ENCODE measurements at places on chromosomes 1 and 21. TPM values are rescaled to one million over a fixed set of nuclear protein-coding genes. Genes with fewer than 3 reads are reported as not detected.

- DNase-seq, result no peak
Measured at GRCh38 chr1:247713753-247714152, 2.7 kb downstream of the OR6F1 start.

GRCh38 chr1:195999022-195999421, 609.2 kb downstream of the KCNT2 start:
- no peak for DNase-seq

Gene FCRL4
- polyA plus RNA-seq, result not detected

Gene DTL
- 26.4 TPM for polyA plus RNA-seq

GRCh38 chr1:178341261-178341956, 155.4 kb downstream of the CLEC20A start:
- peak; percentile 6 for DNase-seq

GRCh38 chr21:39088031-39088370, 95.2 kb downstream of the PSMG1 start:
- no peak for DNase-seq

Gene CFHR5
- polyA plus RNA-seq, result not detected

Gene MFAP2
- polyA plus RNA-seq, result 162 TPM

- no peak for DNase-seq
Measured at GRCh38 chr1:7300893-7301663, 470.0 kb upstream of the VAMP3 start.

Gene OR2T33
- not detected for polyA plus RNA-seq

- DNase-seq, result no peak
Measured at GRCh38 chr1:26627954-26628353, 67.9 kb upstream of the ARID1A start.

DNA sequence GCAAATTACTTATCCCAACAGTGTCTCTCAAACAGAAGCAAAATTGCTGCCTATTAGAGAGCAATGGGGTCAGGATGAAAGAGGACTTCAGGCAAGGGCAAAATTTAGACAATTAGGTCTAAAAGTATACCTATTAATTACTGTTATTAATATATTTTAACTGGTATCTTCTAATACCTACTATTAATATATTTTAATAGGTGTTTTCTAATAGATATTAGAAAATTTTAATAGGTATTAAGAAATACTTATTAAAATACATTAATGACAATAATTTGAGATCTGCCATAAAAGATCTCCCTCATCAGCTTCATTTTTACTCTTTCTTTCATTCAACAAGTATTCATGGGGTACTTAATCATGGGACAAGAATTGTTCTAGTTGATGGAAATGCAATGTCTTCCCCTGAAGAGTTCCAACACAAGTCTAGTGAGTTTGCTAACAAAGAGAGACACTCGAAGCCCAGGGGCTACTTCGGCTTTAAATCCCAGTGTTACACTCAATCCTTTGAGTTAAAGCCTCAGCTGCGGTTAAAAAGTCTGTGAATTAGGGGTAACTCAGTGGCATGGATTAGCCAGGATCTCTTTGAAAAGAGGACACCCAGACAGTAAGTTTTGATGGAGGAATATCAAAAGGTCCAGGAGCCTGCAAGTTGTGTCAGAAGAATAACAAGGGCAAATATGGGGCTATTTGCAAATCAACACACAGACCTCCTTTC, 44.1 kb downstream of the STYXL2 start:
- no peak for DNase-seq

- no peak for DNase-seq
Measured at GRCh38 chr21:26079366-26079765, 91.2 kb downstream of the APP start.

DNA sequence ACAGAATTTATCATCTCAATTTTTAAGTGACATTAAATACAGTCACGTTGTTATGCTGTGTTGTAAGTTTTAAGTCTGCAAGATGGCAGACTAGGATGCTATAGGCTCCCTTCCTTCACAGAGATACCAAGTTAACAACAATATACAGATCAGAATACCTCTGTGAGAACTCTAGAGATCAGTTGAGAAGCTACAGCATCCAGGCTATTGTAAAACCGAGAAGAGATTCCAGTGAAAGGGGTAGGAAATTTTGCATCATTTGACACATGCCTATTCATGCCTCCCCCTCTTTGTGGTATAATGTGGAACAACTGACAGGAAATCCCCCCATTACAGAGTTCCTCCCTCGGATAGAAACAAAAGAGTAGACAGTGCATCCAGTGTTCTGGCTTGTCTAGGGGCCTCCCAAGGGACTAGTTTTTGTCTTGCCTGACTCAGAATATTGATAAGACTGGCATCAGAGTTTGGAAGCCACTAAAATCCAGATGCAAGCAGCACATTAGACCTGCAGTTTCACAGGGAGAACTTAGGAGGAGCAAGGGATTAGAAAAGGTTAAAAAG, 80.6 kb downstream of the LBR start:
- no peak for DNase-seq

- no peak for DNase-seq
Measured at GRCh38 chr1:176165573-176165972, 41.5 kb downstream of the COP1 start.

GRCh38 chr1:171290621-171291020, 23.4 kb upstream of the FMO4 start:
- DNase-seq, result no peak

DNA sequence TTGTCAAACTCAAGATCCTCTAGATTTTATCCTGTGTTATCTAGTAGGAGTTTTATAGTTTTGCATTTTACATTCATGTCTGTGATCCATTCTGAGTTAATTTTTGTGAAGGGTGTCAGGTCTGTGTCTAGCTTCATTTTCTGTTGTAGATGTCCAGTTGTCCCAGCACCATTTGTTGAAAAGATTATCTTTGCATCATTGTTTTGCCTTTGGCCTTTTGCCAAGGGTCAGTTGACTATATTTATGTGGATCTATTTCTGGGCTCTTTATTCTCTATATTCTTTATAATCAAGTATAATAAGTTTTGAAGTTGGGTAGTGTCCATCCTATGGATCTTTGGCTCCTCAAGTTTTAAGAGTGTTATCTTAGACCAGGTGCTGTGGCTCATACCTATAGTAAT, 21.9 kb downstream of the TRAF5 start:
- DNase-seq, result no peak

- peak; percentile 23 for DNase-seq
Measured at GRCh38 chr1:214548988-214549387, 2.4 kb downstream of the PTPN14 start.

DNA sequence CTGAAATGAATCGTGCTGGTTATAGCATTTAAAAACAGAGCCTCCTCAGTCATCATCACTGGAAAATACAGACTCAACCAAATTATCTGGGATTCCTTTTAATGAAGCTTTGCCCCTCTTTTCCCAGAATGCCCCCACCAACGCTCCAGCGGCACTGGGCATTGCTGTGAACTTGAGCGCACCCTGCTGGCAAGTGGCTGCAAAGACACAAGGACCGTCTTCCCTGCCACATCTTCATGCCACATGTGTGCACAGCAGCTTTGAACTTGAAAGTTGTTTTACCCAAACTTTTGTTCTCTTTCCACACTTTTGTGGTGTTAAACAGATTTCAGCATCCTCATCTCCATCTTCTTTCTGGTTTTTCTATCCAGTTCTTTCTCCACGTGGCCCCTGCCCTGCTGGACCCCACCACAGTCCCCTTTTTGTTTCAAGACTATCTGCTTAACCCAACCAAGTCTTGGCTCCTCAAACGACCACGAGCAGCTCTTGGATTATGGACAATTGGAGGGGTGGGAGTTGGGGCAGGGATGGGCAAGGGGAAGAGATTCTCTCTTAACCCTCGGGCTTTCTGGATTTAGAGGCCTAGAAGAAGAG, 12.8 kb upstream of the LMX1A start:
- no peak for DNase-seq

- no peak for DNase-seq
Measured at GRCh38 chr1:240295811-240296210, 204.1 kb downstream of the FMN2 start.

GRCh38 chr1:162632698-162633080, 425 bp downstream of the DDR2 start:
- no peak for DNase-seq

DNA sequence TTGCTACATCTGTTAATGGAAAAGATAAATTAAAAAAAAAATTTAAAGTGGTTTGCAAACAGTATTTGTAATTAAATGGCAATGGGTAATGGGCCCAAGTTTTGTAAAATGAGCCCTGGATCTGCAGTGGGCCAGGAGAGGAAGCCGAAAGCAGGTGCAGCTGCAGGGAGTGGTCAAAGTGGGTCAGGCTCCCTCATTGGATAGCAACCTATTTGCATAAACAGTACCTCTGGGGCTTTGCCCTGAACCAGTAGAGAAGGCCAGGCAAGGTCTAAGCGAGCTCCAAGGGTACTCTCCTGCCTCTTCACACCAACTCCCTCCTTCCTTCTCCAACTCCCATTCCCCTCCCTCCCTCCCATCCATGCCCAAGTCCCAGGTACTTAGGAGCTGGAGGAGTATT, 138.9 kb downstream of the HMGB4 start:
- no peak for DNase-seq

DNA sequence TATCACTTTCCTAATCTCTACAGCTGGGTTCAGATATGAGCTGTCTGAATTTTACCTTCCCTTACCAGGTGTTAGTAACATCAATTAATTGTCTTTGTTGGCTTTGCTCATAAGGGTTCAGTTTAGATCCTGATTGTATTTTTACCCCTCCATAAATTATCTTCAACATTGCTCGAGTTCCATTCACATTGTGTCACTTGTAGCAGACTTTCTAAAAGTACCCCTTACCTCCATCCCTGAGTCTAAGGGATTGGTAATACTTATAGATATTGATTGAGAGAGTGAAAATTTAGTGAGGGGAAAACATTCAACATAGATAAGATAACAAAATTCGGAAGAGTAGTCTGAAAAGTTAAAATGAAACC, 7.3 kb downstream of the RASAL2 start:
- DNase-seq, result no peak

Gene SLAMF1
- polyA plus RNA-seq, result not detected

Gene PTPRF
- 147 TPM for polyA plus RNA-seq

DNA sequence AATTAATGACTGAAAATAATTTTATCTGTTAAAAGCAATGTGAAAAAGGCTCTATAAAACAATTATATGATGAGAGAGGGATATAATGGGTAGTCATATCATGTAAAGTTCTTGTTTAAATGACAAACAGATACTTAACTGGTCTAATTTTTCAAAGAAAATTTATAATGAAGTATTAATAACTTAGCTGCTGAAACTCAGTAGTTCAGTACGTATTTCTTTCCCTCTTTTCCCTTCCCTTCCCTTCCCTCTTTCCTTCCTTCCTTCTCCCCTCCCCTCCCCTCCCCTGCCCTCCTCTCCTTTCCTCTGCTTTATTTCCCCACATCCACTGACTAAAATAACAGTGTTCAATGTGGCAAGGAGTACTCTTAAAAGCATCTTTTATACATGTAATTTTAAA, 123.1 kb upstream of the PTGFR start:
- DNase-seq, result no peak

DNA sequence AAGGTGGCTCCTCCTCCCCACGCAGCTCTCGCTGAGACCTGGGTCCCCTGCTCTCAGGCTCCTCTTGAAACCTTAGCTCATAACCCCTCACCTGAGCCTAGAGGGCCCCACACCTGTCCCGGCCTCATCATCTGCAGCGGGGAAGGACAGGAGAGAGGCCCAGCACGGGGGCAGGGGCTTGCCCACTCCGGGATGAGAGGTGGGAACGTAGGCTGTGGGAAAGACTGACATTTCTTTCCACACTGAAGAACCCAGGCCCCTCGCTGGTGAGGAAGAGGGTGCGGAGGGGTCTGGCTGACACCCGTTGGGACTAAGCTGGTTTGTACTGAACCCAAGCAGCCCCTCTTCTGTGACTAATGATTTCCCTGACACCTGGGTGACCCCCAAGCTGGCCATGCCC, 14.0 kb upstream of the NES start:
- no peak for DNase-seq

GRCh38 chr21:33892853-33893252, 22.8 kb downstream of the ATP5PO start:
- no peak for DNase-seq

GRCh38 chr1:164772635-164773034, 213.7 kb downstream of the PBX1 start:
- DNase-seq, result no peak

GRCh38 chr1:30277911-30278310, 445.5 kb downstream of the MATN1 start:
- no peak for DNase-seq

- no peak for DNase-seq
Measured at GRCh38 chr1:24252185-24252780, 65.2 kb upstream of the IFNLR1 start.

DNA sequence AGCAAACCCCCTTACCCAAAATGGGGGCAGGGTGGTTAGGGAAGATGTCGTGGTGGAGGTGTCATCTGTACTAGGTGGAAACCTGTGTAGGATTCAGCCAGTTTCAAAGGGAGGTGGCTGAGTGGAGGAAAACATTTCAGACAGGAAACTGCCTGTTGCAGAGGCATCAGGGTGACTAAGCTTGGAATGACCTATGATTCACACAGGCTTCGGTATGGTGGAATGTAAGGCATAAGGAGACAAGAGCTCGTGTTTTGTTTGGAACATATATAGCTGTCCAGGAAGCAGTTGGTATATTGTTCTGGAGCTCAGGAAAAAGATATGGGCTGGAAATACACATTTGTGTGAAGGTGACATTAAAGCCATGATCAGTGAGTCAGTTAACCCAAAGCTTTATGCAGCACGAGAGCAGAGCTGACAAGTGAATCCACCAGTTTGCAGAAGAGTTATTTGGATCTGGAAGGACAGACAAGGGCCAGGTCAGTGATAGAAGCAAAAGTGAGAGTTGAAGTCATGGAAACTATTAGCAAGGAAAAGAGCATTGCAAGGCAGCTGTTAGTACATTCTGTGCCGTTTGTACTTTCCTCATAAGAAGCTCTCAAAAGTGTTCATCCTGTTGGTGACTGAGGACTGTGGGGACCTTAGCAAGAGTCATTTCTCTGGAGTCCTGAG, 12.2 kb downstream of the UTP25 start:
- no peak for DNase-seq

DNA sequence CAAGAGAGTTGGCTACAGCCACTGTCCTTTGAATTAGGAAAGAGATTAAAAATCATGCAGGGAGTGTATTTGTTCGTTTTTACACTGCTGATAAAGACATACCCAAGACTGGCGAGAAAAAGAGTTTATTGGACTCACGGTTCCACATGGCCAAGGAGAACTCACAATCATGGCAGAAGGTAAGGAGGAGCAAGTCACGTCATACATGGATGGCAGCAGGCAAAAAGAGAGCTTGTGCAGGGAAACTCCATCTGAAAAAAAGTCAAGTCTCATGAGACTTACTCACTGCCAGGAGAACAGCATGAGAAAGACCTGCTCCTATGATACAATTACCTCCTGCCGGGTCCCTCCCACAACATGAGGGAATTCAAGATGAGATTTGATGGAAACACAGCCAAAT, 1595.2 kb downstream of the KCNT2 start:
- DNase-seq, result no peak

Gene BCL2L15
- not detected for polyA plus RNA-seq

- DNase-seq, result no peak
Measured at GRCh38 chr1:84757301-84757700, 67.0 kb upstream of the SSX2IP start.

GRCh38 chr1:8632102-8632501, 185.3 kb downstream of the RERE start:
- peak; percentile 42 for DNase-seq

Gene TIMM17A
- 37.9 TPM for polyA plus RNA-seq

All from brain (organoid and tissue), 16 donors.